ENCODE measurements at places on chromosomes 4 and X.

DNA sequence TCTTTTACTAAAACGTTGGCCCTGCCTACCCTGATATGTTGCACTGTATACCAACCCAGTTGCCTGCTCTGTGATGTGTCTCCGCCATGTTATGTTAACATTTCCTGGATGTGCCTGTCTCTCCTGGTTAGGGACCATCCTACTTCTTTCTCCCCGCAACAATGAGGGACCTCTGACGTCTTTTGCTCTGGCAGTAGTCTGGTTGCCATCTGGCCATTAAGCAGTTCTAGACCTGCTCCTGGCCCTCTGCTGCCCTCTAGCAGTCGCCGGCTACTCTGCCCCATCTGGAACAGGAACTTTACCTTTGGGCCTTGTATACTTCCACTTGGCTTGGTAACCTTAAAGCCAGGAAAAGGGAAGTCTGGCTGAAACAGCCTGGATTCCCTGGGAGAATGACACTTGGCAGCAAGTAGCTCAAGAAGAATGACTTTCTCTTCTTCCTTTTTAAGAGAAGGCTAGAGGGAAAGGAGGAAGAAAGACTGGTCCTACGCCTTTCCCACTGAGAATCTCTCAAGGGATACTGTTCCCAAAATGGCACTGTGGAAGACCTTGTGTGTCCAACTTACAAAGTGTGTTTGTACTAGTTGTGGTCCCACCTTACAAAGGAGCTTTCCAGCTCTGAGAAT is 63.5 kb downstream of the GPC3 start:
- DNase-seq: peak; percentile 50

GRCh38 chr4:75345423-75345822 is 168.8 kb downstream of the RCHY1 start:
- DNase-seq: no peak

GRCh38 chr4:148173397-148174017 is 268.7 kb downstream of the NR3C2 start:
- no peak for DNase-seq

DNA sequence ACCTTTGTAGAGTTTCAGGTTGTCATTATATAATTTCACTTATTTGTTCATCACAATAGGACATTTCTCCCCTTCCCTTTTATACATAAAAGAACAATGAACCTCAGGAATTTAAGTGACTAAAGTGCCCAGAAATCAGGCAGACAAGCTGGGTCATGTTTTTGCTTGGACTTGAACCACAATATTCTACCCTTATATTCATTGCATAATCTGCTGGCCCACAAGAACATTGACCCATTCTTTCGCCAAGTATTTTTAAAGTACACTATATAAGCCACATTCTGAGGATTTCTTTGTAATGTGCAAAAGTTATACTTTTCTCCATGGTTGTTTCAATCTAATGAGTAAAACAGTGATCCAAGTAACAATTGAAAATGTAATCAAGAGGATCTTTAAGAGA is 637.5 kb upstream of the SLIT2 start:
- no peak for DNase-seq
